Inflammatory macrophage treated with lipopolysaccharide for 4 hours (primary cell): ENCODE measurements at places on chromosomes 16 and 17.

GRCh38 chr17:80923211-80924110 is 68.2 kb upstream of the CHMP6 start:
- DNase-seq: no peak

- DNase-seq: peak; percentile 31
Observed at GRCh38 chr17:19905502-19905901, 37.8 kb upstream of the ULK2 start.

DNA sequence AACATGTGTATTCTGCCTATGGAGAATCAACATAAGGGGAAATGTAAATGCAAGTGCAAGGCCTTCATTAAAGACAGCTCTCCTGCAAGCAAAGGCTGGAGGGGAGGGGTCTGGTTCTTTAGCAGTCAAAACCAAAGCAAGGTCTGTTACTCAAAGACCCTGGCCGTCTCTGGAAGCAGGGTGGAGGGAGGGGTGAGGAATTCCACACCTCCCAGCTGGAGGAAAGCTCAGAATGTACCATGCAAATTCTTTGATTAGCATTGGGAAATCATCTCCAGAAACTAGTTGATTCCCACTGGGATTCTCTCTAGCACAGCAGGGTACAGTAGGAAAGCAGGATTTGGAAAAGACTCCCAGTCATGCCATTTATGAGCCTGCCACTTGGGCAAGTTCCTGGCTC is 77.3 kb upstream of the ASIC2 start:
- no peak for DNase-seq

- DNase-seq: no peak
Observed at GRCh38 chr17:80191192-80191591, 21.4 kb downstream of the CARD14 start.

DNA sequence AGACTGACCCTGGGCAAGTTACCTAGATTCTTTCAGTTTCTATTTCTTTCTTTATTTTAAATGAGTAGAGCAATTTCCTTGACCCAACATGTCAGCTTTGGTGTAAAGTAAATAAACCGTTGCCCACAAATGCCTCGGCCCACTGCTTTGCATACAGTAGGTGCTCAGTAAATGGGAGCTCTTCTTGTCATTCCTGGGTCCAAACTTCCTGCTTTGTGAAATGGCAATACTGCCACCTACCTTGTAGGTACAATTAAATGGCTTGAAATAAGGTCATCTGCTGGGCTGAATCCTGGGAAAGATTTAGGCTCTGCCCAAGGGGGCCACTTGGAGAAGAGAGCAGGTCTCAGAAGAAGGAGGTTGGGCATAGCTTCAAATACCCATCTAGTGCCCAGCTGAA is 253.0 kb downstream of the HS3ST3B1 start:
- no peak for DNase-seq

- peak; percentile 48 for DNase-seq
Observed at GRCh38 chr17:57442914-57443571, 186.7 kb downstream of the MSI2 start.

DNA sequence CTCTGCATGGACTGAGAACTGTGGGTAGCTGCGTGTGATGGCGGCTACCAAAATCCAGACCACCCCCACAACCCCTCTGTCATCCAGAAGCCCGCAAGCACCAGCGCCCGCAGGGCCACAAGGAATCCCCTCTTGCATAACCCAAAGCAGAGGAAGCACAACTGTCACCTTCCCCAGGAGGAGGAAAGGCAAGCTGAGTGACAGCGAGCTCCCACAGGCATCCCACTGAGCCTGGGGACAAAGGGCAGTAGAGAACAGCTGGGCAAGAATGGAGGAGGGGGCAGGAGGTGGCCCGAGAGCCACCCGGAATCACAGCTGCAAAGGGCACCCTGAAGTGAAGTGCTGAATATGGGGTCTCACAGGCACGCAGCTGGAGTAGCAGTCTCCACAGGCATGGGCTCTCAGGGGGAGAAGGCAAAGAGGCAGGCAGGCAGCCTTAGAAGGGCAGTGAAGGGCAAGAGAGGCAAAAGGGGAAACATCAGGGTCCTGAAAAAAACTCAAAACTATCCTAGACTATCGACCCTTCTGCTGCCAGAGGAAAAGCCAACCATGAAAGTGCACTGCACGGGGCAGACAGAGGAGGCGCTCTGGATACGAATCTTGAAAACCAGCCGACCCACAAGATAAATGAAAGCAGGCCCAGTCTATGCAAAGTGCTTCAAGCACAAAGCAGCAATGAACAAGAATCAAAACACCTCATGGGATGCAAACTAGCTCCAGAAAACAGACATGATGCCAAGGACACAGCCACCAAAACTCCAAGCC is 17.1 kb downstream of the USP36 start:
- DNase-seq: no peak

- DNase-seq: no peak
Observed at GRCh38 chr16:85963753-85964285, 64.9 kb downstream of the IRF8 start.

DNA sequence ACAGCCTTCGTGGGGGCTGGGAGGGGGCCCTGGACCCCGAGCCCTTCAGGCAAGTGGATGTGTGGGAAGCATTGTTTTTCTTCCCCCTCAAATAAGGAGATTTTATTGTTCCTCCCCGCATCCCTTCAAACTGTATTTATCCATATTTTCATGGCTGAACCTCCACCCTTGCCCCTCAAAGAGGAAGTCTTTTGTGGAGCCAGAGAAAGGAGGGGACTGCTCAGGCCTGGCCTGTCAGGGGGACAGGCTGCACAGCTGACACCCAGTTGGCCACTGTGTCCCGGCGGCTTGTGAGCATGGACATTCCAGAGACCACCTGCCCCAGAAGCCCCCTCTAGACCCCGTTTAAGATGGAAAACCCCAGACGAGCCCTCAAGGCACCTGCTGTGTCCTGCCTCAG is 15.9 kb downstream of the HEXIM2 start:
- no peak for DNase-seq

DNA sequence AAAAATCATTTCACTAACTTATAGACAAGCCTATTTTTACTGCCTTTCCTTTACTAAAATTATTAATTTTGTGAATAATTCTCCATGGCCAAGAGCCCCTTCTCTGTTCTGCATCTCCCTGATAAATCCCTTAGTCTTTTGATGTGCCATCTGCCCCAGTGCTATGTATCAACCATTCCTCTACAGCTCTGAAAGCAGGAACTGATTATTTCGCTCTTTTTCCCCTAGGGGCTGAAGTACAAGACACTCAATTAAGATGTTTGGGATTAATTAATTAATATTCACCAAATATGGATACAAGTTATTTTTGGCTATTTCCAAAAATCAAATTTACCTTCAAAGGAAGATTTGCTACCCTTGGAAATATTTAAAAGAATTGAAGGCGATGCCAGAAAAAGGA is 26.6 kb downstream of the SSH2 start:
- no peak for DNase-seq

DNA sequence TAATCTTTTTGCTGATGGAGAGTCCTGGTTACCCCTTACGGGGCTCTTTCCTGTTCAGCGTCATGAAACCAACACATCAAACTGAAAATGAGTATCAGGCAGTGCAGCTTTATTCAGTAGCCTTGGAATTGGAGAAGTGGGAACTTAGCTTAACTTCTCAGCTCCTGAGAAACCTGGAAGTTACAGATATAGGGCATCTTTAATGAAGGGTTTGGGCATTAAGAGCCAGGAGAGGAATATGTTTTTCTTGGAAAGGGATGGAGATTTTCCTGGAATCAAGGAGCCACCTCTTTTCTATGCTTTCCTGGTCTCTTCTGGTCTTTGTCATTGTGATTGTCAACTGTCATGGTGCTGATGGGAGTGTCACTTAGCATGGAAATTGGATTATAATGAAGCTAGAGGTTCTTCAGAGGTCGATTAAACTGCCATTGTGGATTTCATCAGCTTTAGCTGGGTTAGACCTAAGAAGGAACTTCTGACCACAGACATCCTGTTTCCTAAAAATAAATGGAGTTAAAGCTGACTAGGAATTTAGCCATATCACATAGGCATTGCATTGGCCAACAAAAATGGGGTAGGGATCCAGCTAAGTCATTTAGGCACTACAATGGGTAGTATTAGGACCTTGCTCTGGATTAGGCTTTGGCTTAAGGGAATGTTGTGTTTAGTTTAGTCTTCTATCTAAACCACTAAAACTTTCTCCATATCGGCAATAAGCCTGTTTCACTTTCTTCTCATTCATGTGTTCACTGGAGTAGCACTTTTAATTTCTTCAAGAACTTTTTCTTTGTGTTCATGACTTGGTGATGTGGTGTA is 186.4 kb downstream of the BCAS3 start:
- DNase-seq: peak; percentile 60

GRCh38 chr17:42183741-42184711 is 1.2 kb downstream of the HCRT start:
- DNase-seq: peak; percentile 75

GRCh38 chr16:70467608-70468007 is 13.2 kb downstream of the FCSK start:
- no peak for DNase-seq

DNA sequence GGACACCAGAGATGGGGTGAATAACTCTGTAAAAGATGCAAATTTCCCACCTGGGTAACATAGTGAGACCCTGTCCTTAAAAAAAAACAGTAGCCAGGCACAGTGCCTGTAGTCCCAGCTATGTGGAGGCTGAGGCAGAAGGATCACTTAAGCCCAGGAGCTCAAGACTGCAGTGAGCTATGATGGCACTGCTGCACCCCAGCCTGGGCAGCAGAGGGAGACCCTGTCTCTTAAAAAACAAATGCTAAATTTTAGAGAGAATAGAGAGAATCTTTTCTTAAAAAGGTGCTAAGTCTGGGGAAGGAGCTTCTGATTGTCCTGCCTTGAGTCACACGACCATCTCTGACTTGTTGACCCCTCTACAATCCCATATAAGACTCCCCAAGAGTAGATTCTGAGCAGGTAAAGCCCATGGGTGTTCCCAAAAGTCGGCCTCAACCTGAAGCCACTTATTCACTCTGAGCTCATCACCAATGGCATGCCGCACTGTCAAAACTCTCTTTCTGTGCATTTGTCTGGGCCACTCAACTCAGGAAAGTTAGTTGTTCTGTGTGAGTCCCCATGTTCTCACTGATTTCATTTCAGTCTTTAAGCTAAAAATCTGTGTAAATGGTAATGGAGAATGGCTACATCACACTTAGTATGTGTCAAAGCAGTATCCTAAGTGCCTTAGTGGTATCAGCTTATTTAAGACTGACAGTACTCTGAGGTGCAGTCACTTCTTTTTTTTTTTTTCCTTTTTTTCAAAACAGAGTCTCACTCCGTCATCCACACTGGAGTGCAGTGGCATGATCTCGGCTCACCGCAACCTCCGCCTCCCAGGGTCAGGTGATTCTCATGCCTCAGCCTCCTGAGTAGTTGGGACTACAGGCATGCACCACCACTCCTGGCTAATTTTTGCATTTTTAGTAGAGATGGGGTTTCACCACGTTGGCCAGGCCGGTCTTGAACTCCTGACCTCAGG is 41.6 kb downstream of the PRKCB start:
- DNase-seq: no peak

DNA sequence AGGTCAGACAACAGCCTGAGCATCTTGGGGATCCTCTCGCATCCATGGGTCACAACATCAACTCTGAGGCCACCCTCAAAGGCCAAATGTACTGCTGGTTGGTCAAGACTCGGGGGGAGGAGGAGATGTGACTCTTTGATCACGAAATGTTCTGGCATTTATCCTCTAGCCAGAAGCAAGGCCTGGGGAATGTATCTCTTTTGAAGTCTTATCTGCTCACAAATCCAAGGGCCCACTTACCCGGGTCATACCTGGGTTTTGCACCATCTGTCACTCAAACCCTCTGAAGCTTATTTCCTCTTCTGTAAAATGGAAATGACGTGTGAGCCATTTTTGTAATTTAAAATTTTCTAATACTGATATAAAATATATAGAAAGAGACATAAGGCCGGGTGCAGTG is 13.2 kb downstream of the CA7 start:
- DNase-seq: no peak

GRCh38 chr17:1999557-2000251 is 25.4 kb downstream of the RTN4RL1 start:
- no peak for DNase-seq

DNA sequence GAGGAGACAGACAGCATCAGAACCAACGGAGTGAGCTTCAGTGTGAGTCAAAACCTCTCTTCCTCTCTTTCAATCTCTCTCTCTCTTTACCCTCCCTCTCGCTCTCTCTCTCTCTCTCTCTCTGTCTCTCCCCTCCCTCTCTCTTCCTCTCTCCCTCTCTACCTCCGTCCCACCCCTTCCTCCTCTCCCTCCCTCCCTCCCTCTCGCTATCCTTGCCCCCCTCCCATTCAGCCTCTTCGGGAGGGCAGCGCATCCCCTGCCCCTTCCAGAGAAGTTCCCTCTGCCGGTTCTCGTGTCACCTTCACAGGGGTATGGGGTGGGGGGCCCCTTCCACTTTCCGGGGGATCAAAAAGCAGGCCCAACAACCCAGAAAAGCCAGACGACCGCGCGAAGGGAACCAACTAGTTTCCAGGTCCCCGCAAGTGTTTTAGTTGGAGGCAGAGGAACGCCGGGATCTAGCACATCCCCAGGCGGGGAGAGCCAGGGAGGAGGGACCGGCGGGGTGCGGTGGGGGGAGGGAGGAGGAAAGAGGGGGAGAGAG is 28.9 kb upstream of the RBFOX1 start:
- no peak for DNase-seq

- peak; percentile 1 for DNase-seq
Observed at GRCh38 chr16:74372953-74373846, 2.9 kb upstream of the NPIPB15 start.

DNA sequence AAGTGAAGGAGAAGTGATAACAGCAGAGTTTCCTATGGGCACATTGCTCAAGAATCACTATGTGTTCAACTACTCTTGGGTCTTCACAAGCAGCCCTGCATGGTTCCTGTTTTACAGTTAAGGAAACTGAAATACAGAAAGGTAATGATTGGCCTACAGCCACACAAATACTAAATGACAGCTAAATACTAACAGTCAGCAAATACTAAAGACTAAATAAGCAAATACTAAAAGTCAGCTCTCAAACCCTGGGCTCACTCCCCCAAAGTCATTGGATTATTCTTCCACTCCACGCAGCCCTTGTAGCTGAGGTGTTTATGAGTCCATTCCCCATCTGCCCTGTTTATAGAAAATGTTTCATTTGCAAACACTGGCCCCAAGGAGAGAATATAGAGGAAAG is 372.7 kb upstream of the CDH11 start:
- DNase-seq: no peak

GRCh38 chr16:48064971-48065370 is 90.8 kb downstream of the ABCC12 start:
- DNase-seq: no peak

DNA sequence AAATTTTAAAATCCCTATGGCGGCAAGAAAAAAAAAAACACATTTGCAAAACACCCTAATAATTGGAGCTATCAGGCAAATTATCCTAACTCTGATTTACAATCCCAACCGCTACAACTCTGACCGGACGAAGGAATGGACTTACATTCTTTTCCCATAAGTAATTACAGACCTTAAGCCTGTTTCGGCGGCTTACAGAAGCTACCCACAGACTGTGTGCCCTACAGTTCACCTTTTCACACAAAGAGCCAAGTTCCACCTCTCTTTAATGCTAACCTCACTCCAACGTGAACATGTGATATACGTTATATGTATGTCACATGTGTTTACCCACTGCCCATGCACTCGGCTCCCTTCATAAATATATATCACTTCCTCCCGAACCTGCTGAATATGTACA is 8.7 kb upstream of the MEAK7 start:
- no peak for DNase-seq

GRCh38 chr16:71882505-71883167 is 1.3 kb downstream of the ZNF821 start:
- DNase-seq: peak; percentile 72
